Jurkat, Clone E6-1 (cell line): ENCODE measurements at places on chromosomes 5 and 9.

DNA sequence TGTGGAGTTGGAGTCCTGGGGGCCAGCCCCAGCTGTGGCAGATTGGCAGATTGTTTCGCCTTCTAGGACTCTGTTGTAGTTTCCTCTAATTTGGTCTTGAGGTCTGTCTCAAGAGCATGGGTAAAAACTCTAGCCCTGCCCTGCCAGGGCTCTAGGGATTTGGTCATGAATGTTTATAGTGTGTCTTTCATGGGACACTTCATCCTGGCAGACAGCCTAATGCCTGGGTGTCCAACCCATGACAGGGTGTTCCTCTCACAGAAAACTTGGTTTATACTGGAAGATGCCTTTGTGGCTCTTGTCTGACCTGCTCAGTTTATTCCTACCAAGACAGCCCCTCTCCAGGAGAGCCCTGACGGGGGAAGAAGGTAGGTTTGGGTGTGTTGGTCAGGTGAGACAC is 45.5 kb downstream of the GALNT12 start:
- DNase-seq: no peak

DNA sequence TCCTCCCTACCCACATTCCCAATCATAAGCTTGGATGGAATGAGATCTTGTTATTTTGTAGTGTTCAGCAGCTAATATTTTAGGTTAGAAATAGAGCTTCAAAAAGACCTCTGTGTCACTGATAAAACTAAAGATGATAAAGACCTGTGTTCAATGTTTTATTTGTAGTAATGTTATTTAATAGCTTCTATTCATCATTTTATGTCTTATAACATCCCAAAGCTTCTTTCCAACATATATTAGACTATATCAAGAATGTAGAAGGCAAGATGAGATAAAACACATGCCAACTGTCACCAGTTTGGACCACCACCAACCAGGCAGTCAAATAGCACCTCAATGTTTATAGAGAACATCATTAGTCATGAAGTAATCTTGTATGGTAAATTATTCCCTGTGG is 409.5 kb upstream of the ITGA1 start:
- no peak for DNase-seq

DNA sequence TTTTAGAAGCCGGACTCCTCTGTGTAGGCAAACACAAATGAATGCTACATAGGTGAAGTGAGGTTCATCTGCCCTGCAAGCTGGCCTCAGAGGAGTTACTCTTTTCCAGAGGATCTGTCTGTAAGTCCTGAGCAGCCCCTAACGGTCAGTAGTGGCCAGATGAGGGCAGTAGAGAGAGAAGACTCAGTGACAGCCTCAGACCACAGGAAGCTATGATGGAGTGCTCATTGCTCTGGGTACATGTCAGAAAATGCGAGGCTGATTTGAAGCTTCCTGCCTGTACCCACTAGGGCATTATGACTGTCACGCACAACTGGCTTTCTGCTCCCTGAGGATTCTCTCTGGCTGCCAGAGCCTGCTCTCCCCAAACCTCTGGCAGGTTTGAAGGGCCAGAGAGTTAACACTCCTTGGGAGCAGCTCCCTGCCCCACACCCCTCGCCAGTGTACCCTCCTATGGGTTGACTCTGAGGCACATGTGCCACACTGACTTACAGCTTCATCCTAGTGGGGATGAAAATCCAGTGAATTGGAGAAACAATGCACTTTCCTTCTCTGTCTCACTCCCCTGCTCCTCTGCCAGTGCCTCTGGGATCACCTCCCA is 141.5 kb downstream of the GABRG2 start:
- peak; percentile 14 for DNase-seq

DNA sequence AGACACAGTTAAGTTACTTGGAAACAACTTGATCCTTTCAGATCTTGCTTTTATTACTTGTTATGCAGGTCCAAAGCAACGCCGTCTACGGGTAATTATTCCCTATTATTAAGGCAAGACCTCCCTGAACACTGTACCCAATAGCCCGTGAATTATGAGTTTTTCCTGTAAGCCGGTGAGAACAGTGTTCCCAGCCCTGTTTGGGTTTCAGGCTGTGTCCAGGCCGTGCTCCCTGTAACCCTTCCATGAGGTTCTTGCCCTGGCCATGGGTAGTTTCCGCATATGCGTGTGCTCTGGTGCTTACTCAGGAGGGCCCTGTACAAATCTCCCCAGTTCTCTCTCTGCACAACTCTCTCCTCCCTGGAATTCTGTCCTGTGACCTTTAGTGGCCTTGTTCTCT is 65.6 kb upstream of the CNOT6 start:
- no peak for DNase-seq

- no peak for DNase-seq
Observed at GRCh38 chr9:9949978-9950377, 662.8 kb downstream of the PTPRD start.

DNA sequence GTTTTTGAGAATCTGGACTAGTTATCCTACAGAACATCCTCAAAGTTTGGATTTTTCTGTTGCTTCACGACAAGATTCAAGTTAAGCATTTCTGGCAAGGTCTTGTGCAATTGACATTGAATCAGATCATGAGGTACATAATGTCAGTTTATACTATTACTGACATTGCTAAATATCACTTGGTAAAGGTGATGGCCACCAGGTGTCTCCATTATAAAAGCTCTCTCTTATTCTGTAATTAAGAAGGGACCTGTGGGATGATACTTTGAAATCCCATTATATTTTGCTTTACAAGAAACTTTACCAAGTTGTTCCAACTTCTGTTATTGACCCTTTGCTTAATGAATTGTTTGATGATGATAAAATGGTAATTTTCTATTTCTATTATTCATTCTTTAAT is 131.0 kb upstream of the ASTN2 start:
- no peak for DNase-seq

DNA sequence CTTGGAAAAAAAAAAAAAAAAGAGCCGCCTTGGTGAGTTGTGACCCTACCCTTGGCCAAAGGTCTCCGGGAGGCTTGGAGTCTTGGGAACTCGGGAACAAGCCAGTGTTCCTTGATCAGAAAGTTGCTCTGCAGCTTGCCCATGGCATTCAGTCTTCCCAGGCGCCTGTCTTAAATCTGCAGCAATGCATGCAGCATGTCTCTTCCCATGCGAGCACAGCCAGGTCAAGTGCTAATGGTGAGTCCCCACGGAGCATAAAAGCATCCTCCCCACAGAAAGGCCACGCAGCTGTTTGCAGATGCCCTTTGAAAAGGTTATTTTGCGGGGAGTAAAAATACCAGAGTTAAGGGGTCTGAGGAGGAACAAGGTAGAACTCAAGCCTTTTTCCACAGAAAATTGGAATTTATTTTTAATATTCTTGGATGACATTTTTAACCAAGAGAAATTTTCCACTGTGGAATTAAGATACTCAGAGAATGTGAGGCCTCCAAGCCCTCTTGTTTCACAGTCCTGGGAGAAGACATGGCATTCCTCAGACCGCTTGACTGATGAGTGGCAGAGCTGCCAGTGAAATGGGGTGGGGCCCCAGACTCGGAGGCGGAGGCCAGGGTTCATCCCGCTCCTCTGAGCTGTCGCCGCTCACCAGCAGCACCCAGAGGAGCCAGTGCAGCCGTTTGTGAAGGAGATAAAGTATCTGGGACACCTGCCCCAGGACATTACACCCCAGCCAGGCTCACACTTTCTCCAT is 81.6 kb downstream of the CYFIP2 start:
- no peak for DNase-seq

GRCh38 chr9:93673021-93673838 is 96.8 kb downstream of the PHF2 start:
- no peak for DNase-seq

GRCh38 chr9:37566716-37567115 is 9.5 kb downstream of the FBXO10 start:
- DNase-seq: no peak

- no peak for DNase-seq
Observed at GRCh38 chr9:35229779-35230143, 68.0 kb downstream of the UNC13B start.

- peak; percentile 8 for DNase-seq
Observed at GRCh38 chr5:60883229-60883628, 39.2 kb upstream of the ELOVL7 start.

GRCh38 chr5:14574891-14575508 is 6.6 kb upstream of the OTULINL start:
- no peak for DNase-seq

- no peak for DNase-seq
Observed at GRCh38 chr5:82991059-82991458, 86.1 kb downstream of the TMEM167A start.

DNA sequence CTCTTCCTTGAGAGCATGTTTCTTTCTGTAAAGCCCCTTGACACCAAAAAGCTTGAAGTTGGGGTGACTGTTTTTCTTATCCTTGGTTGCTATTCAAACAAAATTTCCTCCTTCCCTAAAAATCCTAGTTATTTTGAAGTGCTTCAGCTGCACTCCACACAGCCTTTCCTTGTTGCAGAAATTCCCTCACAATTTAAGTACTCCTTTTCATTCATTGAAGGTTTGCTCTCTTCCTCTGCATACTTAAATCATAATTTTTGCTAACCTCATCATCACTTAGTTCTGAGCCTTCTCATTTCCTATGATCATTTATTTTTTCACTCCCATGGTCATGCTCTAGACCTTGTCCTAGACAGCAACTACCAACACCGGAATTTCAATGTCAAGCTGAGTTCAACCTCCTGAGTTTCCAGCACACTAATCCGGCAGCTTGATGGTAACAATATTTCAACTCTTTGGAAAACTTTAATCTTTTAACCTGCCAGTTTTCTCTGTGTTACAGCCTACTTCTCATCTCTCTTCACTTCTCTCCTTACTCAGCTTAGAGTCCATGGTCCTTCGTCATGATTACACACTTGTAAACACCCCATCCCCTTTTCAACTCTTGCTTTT is 78.7 kb upstream of the ACTBL2 start:
- DNase-seq: no peak

GRCh38 chr5:14143841-14144585 is 871 bp downstream of the TRIO start:
- DNase-seq: no peak

GRCh38 chr5:150734579-150735384 is 24.0 kb downstream of the DCTN4 start:
- DNase-seq: peak; percentile 45

GRCh38 chr5:66898241-66898995 is 298.2 kb downstream of the CD180 start:
- no peak for DNase-seq

- no peak for DNase-seq
Observed at GRCh38 chr5:159310511-159310910, 19.8 kb downstream of the IL12B start.

GRCh38 chr9:96327694-96328352 is 25.8 kb upstream of the HSD17B3 start:
- peak; percentile 18 for DNase-seq

DNA sequence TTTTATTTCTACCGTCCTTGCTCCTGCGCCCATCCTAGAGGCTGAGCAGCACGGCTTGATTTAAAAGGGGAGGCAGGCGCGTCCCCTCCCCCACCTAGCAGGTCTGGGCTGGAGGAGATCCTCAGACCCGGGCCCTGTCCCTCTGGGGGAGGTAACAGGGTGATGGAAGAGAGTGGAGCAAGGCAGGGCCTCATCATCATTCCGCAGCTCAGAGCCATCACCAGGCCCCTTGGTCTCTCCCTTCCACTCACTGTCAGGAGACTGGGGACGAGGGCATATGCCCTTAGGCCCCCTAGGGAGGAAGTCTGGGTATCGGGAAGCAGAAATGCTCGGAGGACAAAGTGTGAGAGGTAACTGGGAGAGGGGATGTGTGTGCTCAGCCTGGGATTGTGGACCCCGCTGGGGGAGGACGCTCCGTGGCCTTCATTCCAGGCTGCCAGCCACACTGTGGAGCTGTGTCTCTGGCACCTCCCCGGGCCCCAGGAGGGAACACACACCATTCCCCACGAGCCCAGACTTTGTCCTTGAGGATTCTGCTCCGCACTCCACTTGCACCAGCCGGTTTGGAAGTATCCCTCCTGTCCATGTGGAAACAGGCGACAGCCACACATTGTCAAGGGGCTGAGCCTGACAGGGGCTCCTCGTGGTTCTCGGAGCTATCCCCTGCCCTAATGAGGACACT is 761 bp downstream of the REEP2 start:
- no peak for DNase-seq

DNA sequence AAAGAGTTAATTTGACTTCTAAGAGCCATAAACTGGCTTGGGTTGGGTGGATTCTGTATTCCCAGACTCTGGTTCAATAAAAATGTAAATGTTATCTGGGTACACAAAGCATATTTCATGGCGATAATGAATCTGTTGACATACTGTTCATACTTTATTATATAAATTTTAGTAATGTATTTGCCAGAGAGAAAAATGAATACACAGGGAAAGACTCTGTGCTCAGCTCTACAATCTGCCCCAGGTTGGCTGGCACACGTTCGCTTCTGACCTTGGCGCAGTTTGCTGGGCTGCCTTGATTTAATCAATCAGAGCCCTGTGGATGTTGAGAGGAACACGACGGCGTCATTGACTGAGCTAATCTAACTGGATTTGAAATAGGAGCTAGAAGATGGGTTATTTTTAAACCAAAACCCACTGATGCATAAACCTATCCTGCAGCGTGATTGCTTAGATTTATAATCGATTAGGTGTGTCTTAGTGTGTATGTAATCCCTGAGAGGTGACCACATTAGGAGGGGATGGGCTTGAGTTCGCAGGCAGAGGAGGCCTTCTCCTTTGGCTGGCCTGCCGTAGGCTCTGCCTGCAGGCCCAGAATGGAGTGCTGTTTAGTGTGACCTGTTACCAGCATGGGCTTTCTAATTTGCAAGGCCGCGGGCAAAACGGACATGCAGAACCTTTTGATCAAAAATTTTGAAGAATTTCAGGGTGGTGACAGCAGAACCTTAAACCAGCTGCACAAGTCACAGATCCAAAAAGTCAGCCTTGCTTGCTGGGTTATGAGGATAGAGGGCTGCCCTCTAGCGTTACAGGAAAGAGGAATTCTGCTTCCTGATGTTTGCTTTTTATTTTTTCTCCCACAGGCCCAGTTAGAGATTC is 3.9 kb upstream of the ADCY2 start:
- no peak for DNase-seq

GRCh38 chr9:36211510-36211909 is 20.8 kb downstream of the CLTA start:
- DNase-seq: no peak

GRCh38 chr5:109942646-109943045 is 252.9 kb downstream of the MAN2A1 start:
- DNase-seq: no peak

DNA sequence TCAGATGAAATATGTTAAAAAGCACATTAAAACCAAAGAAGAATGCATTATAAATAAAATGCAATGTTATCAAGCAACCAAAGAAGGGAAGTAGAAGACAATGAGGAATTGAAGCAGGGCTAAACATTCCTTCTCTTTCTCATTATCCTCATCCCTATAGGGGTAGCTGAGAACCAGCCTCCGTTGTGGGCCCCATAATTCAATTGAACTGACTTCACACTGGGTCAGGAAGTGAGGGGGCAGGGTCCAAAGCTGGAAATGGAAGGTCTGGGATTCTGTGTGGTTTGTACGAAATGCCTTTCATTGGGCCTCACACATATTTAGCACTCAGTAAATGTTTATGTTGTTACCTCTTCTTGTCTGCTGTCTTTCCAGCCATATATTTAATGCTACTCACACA is 220.4 kb upstream of the CD180 start:
- DNase-seq: no peak
